Fibroblast of lung (primary cell): ENCODE measurements at places on chromosomes 2 and 18. TPM values are rescaled to one million over a fixed set of nuclear protein-coding genes. Genes with fewer than 3 reads are reported as not detected.

DNA sequence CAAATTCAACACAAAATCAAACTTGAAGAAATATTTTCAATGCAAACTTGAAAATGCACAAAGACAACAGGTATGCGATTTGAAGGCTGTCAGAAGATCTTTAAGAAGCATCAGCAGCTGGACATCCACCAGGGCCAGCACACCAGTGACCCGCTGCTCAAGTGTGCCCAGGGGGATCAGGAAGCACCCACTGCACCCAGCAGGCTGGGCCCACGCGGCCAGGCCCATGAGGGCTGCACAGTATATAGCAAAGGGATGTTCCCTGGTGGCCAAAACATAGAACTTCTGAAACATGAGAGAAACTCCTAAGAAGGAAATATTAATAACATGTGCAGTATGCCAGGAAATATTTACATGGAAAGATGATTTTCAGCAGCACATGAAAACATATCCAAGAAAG is 25.0 kb downstream of the WDFY1 start:
- H3K4me1 ChIP-seq, result no peaks in the 10 kb centered on the region
- peaks cover 4% of the 10 kb centered on the region for H3K36me3 ChIP-seq
- no peak overlapping the region for H3K4me3 ChIP-seq
- H3K27me3 ChIP-seq, result no peaks in the 10 kb centered on the region
- no peak overlapping the region for H3K27ac ChIP-seq

- H3K36me3 ChIP-seq, result no peaks in the 10 kb centered on the region
- no peaks in the 10 kb centered on the region for H3K4me1 ChIP-seq
- H3K27ac ChIP-seq, result no peak overlapping the region
- H3K27me3 ChIP-seq, result no peaks in the 10 kb centered on the region
- H3K4me3 ChIP-seq, result no peak overlapping the region
These were observed 69.0 kb downstream of the TPO start for GRCh38 chr2:1482253-1482675.

DNA sequence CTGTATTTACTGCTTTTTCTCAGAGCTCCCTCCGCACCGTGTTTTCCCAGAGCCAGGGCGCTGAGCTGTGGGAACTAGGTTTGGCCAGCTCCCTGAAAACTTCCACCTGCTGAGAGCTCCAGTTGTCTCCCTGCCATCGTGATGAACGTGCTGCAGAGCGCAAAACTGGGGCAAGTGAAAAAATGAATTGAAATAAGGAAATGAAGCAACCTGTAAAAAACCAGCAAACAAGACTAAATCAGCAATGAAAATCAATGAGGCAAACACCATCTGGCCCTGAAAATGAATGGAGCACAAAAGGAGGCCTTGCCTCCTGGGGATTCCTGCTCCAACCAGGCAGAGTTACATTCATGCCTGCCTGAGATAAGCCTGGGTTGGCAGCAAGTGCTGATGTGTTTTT is 129.9 kb downstream of the MARCHF4 start:
- no peaks in the 10 kb centered on the region for H3K27me3 ChIP-seq
- H3K4me1 ChIP-seq, result no peaks in the 10 kb centered on the region
- no peak overlapping the region for H3K27ac ChIP-seq
- no peak overlapping the region for H3K4me3 ChIP-seq

- no peaks in the 10 kb centered on the region for H3K4me1 ChIP-seq
- no peaks in the 10 kb centered on the region for H3K36me3 ChIP-seq
- H3K27ac ChIP-seq, result no peak overlapping the region
- peaks cover 7% of the 10 kb centered on the region for H3K27me3 ChIP-seq
- DNase-seq, result no peak
These were observed 145.6 kb upstream of the GPC1 start for GRCh38 chr2:240289701-240290431.

DNA sequence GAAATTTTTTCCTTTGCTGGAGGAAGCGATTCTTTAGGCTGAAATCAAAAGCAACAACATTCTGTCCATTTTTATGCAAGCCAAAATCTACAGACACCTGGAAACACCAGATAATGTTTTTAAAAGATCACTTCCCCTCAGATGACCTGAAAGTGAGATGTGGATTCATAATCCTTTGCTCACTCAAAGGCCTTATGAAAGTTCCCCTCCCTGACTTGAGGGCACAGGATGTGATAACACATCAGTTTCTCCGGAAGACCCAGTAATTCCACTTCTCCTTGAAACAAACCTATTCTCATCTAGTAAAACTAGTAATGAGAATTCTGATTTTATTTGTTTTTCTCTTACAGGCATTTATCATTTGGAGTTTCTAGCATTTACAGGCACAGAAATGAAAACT is 218.3 kb upstream of the RND3 start:
- no peaks in the 10 kb centered on the region for H3K27me3 ChIP-seq
- H3K4me1 ChIP-seq, result no peaks in the 10 kb centered on the region
- no peak overlapping the region for H3K27ac ChIP-seq
- no peaks in the 10 kb centered on the region for H3K36me3 ChIP-seq
- no peak for DNase-seq
- H3K4me3 ChIP-seq, result no peak overlapping the region

DNA sequence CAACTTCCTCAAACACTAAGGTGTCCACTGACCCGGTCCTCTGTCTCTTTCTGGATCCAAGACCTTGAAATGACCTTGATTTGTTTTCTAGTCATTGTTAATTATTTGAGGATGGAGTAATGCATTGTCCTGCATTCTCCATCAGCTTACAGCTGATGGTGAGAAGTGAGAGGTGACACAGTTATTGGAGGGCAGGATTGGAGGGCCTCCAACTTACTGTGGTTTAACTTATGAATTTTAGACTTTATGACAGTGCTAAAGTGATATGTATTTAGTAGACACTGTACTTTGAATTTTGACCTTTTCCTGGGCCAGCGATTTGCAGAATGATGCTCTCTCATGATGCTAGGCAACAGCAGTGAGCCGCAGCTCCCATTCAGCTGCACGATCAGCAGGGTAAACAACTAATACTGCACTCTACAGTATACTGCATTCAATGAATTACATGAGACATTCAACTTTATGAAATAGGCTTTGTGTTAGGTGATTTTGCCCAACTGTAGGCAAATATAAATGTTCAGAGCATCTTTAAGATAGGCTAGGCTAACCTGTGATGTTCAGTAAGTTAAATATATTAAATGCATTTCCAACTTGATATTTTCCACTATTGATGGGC is 200.0 kb upstream of the MEX3C start:
- no peaks in the 10 kb centered on the region for H3K4me1 ChIP-seq
- H3K27ac ChIP-seq, result no peak overlapping the region
- no peak for DNase-seq

GRCh38 chr2:1132328-1132969 is 181.8 kb downstream of the SNTG2 start:
- H3K36me3 ChIP-seq, result no peaks in the 10 kb centered on the region
- no peak overlapping the region for H3K27ac ChIP-seq
- no peaks in the 10 kb centered on the region for H3K27me3 ChIP-seq
- no peak overlapping the region for H3K4me3 ChIP-seq

DNA sequence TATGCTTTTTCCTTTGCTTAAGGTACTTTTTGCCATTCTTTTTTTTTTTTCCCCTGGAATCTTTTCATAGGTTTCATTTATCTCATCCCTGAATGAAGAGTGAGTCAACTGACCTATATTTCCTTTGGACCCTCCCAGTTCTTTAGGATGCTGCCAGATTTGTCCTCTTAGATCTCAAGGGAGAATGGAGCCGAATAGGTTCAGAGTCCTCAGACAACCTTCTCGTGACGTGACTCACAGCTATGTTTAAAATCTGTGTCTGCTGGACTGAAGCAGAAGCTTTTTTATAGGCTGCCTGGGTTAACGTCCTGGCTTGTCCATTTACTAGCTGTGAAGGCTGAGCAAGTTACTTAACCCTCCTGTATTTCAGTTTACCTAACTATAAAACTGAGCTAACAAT is 358.6 kb downstream of the DLGAP1 start:
- no peaks in the 10 kb centered on the region for H3K27me3 ChIP-seq
- H3K4me1 ChIP-seq, result no peaks in the 10 kb centered on the region
- no peak overlapping the region for H3K27ac ChIP-seq
- H3K4me3 ChIP-seq, result no peak overlapping the region

- peaks cover 3% of the 10 kb centered on the region for H3K4me1 ChIP-seq
- no peaks in the 10 kb centered on the region for H3K36me3 ChIP-seq
- no peaks in the 10 kb centered on the region for H3K27me3 ChIP-seq
- H3K4me3 ChIP-seq, result no peak overlapping the region
- H3K27ac ChIP-seq, result no peak overlapping the region
These were observed 7.0 kb downstream of the NCKAP5 start for GRCh38 chr2:133561045-133561852.

- H3K4me1 ChIP-seq, result no peaks in the 10 kb centered on the region
- no peak overlapping the region for H3K27ac ChIP-seq
- DNase-seq, result no peak
- no peaks in the 10 kb centered on the region for H3K27me3 ChIP-seq
- H3K36me3 ChIP-seq, result peaks cover 3% of the 10 kb centered on the region
- H3K4me3 ChIP-seq, result no peak overlapping the region
These were observed 19.4 kb downstream of the SEPTIN10 start for GRCh38 chr2:109594246-109594885.

DNA sequence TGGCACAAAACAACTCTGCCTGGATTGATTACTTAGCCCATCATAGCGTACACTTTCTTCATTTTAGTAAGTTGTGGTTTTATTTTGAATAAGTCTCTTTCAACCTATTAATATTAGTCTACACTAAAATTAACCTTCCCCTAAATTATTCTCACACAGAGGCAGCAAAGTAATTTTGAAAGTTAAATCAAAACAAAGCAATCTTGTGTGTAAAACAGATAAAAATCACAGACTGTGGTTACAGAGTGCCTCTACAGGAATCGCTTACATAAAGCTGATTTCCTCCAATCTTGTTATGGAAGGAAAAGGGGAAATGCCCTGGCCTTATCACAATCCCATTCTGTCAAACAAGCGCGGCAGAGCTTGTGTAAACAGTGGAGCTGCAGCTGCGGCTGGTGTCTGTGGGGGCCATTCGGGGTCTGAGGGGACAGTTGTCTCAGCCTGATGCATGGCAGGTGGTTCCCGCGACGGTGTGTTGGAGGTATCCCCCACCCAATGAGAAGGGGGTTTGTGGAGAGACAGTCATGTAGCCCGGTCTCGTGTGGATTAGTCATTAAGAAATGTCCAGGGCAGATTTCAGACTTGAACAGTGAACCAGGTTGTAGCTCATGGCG is 42.1 kb downstream of the BCL2L11 start:
- DNase-seq, result peak; percentile 53
- no peaks in the 10 kb centered on the region for H3K27me3 ChIP-seq
- no peak overlapping the region for H3K4me3 ChIP-seq
- no peaks in the 10 kb centered on the region for H3K36me3 ChIP-seq
- H3K27ac ChIP-seq, result no peak overlapping the region

- peaks cover 3% of the 10 kb centered on the region for H3K4me1 ChIP-seq
- peak overlapping the region; percentile 40 for H3K27ac ChIP-seq
- H3K36me3 ChIP-seq, result no peaks in the 10 kb centered on the region
- H3K4me3 ChIP-seq, result peak overlapping the region; percentile 35
- DNase-seq, result no peak
These were observed 270.1 kb downstream of the TCF4 start for GRCh38 chr18:55317864-55318263.

GRCh38 chr2:155218292-155218924 is 519.9 kb downstream of the KCNJ3 start:
- H3K4me3 ChIP-seq, result no peak overlapping the region
- H3K36me3 ChIP-seq, result no peaks in the 10 kb centered on the region
- no peaks in the 10 kb centered on the region for H3K4me1 ChIP-seq
- no peaks in the 10 kb centered on the region for H3K27me3 ChIP-seq

- H3K36me3 ChIP-seq, result no peaks in the 10 kb centered on the region
- H3K4me3 ChIP-seq, result no peak overlapping the region
- H3K27ac ChIP-seq, result no peak overlapping the region
- H3K27me3 ChIP-seq, result no peaks in the 10 kb centered on the region
- no peaks in the 10 kb centered on the region for H3K4me1 ChIP-seq
These were observed 709.6 kb downstream of the GALR1 start for GRCh38 chr18:77959248-77959647.

DNA sequence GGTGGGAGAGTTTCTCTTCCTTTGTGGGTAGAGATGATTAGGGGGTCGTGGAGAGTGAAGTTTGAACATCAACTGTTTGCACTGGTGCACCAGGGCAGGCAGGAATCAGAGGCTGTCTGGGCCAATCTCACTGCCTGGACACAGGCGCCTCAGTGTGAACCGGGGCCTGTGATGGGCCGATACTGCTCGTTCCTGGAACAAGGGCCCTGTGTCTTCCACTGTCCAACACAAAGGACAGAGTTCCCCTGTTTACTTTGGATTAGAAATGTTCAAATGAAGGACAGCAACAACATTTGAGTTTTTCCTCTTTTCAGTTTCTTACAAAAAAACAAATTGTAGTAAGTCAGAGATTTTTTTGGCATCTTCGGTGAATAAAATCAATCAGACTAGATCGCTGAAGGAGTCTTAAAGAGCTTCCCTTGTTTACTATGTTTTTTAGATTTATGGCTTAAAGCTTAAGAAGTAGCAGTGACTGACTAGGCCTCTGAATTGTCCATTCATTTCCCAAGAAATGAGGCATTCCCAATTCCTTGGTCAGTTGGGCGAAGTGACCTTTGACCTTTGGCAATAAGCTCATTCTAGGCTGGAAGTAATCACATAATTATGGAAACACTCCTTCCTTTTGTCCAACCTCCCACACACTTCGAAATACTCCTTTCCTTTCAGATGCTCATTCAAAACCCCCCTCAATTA is 11.6 kb upstream of the TGFA start:
- no peak for DNase-seq
- no peak overlapping the region for H3K27ac ChIP-seq
- no peaks in the 10 kb centered on the region for H3K4me1 ChIP-seq
- no peaks in the 10 kb centered on the region for H3K27me3 ChIP-seq

GRCh38 chr2:20436716-20437470 is 10.0 kb upstream of the RHOB start:
- no peak overlapping the region for H3K4me3 ChIP-seq
- no peaks in the 10 kb centered on the region for H3K27me3 ChIP-seq
- DNase-seq, result no peak
- peaks cover 2% of the 10 kb centered on the region for H3K4me1 ChIP-seq
- H3K27ac ChIP-seq, result no peak overlapping the region
- H3K36me3 ChIP-seq, result no peaks in the 10 kb centered on the region

- H3K27ac ChIP-seq, result no peak overlapping the region
- H3K36me3 ChIP-seq, result no peaks in the 10 kb centered on the region
- no peaks in the 10 kb centered on the region for H3K4me1 ChIP-seq
- no peaks in the 10 kb centered on the region for H3K27me3 ChIP-seq
- DNase-seq, result no peak
These were observed 87.7 kb upstream of the CXCR4 start for GRCh38 chr2:136205615-136206014.

Gene LYG2
- not detected in 2 replicates for total RNA-seq

Gene NEB
- total RNA-seq, result 0.17 and 0.26 TPM in 2 replicates

Gene POTEJ
- total RNA-seq, result not detected in 2 replicates
